ENCODE measurements at places on chromosomes 5 and 9.

- DNase-seq, result no peak
Observed at GRCh38 chr5:172107571-172107970, 80.5 kb downstream of the STK10 start.

DNA sequence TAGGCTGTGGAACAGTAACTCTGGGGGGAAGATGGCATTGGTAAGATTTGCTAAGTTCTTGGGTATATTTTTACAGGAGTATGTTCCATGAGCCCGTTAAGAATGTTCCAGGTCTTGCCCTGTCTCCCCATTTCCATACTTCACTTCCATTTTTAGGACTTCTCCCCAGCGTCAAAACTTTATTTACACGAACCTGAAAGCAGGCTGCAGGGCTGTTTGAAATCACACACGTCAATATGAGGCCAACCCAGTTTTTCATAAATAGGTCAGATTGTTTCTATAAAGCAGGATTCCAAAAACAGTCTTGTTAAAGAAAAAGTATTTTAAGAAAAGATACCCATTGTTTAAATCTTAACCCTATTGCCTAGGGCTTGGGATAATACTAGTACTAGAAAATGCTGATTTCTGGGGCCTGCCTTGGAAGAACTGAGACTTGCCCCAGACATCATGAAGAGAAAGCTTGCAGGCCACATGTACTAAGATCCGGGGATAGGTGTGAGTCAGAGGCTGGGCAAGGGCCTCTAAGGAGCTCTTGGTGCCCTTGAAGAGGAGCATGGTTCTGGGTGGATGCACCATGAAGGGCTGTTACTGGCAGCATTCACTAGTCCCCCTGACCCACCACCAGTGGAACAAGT, 24.2 kb downstream of the TRIO start:
- no peak for DNase-seq

DNA sequence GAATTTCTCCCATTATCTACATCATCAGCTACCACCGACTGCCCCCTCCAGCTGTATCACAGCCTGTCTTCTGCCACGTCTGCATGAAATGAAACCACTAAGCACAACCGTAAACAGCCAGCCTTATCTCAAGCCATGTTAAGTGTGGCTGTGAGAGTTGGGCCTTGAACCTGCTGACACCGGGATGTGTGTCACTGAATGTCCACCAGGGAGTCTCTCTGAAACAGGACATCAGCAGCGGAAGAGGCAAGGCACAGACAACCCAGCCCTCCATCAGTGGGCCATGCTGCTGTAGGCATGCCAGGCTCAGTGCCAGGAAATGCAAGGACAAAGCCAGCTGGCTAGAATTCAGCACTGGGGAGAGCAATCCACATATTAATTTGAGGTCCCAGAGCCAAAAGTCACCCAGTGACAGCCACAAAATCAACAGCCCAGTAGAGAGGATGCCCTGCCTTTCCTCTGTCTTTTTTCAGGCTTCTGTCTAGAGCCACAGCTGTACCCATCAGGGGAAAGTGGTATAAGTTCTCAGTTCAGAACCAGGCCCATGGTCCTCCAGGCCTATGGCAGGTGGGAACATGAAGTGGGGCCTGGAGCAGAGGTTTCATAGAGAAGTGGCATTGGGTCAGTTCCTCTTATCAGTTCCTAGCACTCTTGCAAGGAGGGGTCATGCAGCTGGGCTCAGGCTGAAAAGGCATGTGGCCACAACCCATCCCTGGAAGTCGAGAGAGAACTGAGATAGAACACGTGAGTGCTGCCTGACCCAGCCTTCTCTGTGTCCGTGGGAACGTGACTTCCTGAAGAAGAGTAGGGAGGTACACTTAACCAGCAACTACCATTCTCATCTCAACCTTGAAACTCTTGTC, 199.4 kb downstream of the ESM1 start:
- no peak for DNase-seq

DNA sequence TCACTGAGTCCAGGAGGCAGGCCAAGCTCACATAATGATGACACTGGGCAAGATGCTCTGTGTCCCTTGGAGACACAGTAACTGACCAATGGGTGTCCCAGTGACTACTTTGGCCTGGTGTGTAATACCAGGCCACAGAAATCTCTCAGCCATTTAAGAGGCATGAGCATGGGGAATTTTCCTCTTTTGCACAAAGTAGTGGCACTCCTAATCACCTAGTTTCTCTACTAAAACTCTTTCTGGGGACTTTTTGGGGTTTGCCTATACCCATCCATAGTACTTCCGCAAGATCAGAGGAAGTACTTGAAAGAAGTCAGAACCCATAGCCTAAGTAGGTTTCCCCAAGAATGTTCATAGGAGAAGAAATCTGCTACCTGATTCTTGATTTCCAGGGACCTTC, 161.9 kb downstream of the ARSB start:
- no peak for DNase-seq

GRCh38 chr9:101387871-101388506, 3.2 kb upstream of the BAAT start:
- DNase-seq, result no peak

DNA sequence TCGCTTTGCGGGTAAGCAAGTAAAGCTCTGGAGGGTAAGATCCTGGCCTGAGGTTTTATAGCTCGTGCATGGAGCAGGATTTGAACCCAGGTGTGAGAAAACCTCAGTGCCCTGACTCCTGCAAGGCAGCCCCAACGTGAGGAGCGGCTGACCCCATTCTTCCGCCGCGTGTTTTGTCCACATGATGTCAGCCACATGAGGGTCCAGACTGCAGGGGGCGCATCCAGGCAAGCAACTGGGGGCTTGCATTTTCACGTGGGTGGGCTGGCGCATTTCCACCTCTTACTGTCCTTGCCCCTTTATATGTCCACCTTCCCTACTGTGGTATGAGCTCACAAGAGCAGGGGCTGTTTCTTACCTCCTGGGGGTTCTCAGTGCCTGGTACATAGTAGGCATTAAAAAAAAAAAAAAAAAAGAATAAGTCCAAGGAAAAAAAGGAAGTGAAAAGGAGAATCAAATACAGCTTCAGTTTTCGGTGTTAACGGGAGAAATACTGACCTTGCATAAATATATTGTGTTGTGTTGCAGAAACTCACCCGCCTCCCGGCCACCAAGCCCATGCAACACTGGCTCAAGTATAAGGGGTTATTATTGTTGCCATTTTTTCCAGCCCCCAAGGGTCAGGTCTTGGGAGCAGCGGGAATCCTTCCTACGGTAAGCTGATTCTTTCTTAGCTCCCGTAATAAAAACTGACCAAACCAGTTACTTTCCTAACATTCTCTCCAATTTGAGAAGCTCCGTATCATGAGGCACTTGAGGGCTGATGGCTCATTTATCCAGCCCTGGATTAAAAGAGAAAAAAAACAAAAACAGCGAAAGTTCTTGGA, 15.0 kb downstream of the TLX3 start:
- DNase-seq, result no peak

DNA sequence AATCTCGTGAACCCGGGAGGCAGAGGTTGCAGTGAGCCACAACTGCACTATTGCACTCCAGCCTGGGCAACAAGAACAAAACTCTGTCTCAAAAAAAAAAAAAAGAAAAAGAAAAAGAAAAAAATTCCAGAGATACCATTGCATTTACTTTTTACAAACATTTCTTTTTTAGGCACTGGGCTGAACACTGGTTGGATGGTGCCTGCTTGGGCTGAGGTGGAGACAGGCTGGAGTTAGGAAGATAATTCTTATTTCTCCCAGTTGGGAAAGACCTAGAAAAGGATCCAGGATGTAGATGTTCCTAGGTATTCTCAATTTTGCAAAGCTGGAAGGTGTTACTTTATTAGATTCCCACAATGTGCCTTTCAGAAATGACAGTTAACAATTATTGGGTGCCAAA, 49.9 kb upstream of the JMY start:
- no peak for DNase-seq

DNA sequence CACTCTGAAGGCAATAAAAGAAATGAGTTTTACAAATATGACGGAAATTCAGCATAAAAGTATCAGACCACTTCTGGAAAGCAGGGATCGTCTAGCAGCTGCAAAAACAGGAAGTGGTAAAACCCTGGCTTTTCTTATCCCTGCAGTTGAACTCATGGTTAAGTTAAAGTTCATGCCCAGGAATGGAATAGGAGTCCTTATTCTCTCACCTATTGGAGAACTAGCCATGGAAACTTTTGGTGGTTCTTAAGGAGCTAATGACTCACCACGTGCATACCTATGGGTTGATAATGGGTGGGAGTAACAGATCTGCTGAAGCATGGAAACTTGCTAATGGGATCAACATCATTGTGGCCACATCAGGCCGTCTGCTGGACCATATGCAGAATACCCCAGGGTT, 93.5 kb upstream of the RGMB start:
- DNase-seq, result no peak

DNA sequence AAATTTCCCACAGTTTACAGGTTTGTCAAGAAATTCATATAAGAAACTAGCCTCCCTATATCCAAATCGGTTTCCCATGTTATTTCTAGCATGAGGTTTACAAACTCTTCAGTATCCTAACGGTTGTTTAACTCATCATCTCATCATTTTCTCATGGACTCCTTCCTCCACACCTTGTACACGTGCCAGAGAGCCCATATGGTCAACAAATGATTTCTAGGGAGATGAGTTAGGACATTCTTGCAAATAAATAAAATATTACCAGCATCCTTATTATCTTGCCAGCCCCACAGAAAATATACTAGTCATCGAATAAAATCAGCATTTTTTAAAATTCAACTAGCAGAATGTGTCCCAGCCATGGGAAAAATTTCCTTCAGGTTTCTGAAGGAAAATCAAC, 285.2 kb downstream of the EBF1 start:
- no peak for DNase-seq

DNA sequence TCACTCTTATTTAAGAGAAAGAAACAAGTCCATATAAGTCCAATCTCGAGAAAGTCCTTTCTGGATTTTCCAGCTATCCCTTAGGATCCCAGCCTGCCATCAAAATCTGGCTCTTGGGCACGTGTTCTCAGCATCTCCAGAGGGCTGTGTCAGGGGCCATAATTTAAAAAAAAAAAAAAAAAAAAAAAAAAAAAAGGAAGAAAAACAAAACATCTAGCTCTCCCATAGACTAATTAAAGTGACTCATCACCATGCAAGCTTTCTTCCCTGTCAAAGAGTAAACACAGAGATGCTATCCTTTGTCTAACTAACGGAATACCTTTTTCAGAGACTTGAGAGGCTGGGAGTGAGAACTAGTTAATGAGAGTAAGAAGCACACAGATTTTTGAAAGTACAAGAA, 44.9 kb upstream of the MYO10 start:
- DNase-seq, result no peak

DNA sequence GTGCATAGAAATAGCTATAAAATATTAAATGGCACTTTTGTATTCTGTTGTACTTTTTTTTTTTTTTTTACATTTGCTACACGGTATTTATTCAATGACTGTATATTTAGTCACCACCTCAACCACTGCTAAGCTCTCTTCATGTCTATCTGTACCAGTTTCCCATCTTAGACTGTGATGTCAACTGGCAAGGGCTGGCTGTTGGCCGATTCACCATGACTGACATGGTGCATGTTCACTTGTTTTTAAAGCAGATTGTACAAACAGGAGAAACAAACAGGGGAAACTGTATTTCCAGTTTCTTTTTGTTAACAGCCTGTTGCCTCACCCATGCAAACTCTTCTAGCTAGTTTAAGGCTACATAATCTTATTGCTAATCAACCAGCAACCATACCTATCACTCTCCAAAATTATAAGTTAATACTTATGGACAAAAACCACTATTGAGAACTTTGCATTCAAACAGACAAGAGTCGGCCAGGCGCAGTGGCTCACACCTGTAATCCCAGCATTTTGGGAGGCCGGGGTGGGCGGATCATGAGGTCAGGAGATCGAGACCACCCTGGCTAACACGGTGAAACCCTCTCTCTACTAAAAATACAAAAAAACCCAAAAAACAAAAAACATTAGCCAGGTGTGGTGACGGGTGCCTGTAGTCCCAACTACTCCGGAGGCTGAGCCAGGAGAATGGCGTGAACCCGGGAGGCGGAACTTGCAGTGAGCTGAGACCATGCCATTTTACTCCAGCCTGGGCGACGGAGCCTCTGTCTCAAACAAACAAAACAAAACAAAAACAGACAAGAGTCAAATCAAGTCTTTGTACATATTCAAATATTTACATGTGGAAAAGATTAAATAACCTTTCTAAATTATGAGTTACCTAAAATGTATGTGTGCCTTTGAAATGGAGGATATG, 13.2 kb downstream of the ZFAND5 start:
- no peak for DNase-seq

GRCh38 chr9:71895955-71896354, 15.0 kb downstream of the ABHD17B start:
- no peak for DNase-seq

Measured in CD4-positive, alpha-beta T cell (primary cell).